Activated CD4-positive, alpha-beta memory T cell treated with anti-CD3 and anti-CD28 coated beads for 36 hours (primary cell): ENCODE measurements at places on chromosomes 16 and 17.

- no peaks in the 10 kb centered on the region for H3K36me3 ChIP-seq
- peak within 1 kb of the TSS; percentile 42 for H3K4me3 ChIP-seq
- H3K4me1 ChIP-seq = peaks cover 13% of the 10 kb centered on the region
- H3K27ac ChIP-seq = no peak within 1 kb of the TSS
Measured at GRCh38 chr16:2026461-2027023, at the start of gene NHERF2. Gene NHERF2, plus strand, starts transcription at chr16:2026902. Its CDS starts 104 bp downstream, at chr16:2027006.

DNA sequence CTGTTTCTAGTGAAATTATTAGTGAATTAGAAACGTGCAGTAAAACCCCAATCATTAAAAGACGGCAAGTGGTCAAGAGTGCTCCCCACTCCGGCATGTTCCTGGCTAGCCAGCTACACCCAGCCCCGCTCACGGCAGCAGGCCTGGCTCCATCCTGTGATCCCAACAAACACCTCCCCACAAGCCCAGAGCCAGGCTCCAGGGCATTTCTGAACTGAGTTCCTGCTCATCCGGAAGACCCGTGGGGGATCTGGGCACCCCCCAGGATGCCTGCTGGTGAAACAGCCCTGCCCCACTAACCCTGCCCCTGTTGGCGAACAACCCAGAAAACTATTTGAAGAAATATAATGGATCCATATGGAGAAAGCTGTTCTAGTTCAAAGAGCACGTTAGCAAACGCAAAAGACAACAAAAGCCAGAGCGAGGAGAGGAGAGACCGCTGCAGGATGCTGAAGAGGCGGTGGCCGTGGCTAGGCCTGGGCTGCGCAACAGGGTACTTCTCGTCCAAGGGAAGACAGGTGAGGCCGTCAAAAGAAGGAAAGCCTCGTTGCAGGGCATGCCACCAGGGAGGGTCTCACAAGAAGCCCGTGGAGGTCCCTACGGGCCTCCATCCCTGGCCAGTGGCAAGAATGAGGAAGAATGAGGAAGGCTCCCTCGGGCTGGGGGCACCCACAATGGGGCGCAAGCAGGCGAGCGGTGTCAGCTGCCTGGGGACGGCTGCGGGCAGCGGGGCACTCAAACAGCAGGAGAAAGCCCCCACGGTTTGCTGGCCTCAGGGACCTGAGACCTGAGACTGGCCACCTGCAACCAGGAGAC lies 19.2 kb downstream of the SLC16A3 start:
- DNase-seq = no peak
- H3K27ac ChIP-seq = peak overlapping the region; percentile 23
- H3K27me3 ChIP-seq = no peaks in the 10 kb centered on the region
- peaks cover 16% of the 10 kb centered on the region for H3K4me1 ChIP-seq

GRCh38 chr16:57244463-57244766 lies 644 bp upstream of the ARL2BP start:
- no peaks in the 10 kb centered on the region for H3K27me3 ChIP-seq
- peaks cover 16% of the 10 kb centered on the region for H3K4me1 ChIP-seq
- peak overlapping the region; percentile 88 for H3K27ac ChIP-seq
- DNase-seq = no peak

DNA sequence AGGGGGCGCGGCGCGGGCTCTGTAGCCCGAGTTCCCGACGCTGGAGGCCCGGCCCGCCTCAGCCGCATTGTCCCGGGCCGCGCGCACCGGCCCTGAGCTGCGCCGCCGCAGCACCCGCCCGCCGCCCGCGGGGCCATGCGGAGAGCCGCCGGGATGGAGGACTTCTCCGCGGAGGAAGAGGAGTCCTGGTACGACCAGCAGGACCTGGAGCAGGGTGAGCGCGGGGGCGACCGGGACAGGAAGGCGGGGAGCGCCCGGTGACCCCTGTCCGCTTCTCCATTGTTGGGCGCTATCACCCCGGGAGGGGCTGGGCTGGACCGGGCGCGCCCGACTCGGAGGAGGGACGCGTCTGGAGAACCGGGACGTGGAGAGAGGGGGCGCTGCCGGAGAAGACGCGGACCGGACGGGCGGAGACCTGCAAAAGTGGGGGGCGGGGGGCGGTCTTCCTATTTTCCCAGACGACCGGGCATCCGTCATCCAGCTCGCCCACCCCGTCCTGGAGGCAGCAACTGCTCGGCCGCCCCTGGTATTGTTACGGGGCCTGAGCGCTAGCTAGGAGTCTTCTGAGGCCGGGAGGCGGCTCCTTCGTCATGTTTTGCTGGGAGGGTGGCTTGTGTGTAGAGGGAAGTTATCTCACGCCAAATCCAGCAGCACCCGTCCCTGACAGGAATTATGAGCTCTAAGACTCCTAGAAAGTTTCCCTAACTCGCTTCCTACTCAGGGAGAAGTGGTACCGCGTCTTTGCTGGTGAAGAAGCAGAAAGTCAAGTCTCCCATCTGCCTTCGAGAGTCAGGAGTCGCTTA lies 678 bp downstream of the CDR2L start:
- peak; percentile 38 for DNase-seq
- peak overlapping the region; percentile 66 for H3K4me3 ChIP-seq
- no peaks in the 10 kb centered on the region for H3K36me3 ChIP-seq

GRCh38 chr17:76208120-76208519 lies 32.2 kb downstream of the RNF157 start:
- peaks cover 17% of the 10 kb centered on the region for H3K36me3 ChIP-seq
- H3K27ac ChIP-seq = peak overlapping the region; percentile 31
- no peak for DNase-seq
- H3K27me3 ChIP-seq = no peaks in the 10 kb centered on the region
- H3K4me1 ChIP-seq = peaks cover 44% of the 10 kb centered on the region

GRCh38 chr17:31678431-31678830 lies 180.6 kb downstream of the COPRS start:
- no peak overlapping the region for H3K4me3 ChIP-seq
- H3K36me3 ChIP-seq = no peaks in the 10 kb centered on the region
- no peak overlapping the region for H3K27ac ChIP-seq

DNA sequence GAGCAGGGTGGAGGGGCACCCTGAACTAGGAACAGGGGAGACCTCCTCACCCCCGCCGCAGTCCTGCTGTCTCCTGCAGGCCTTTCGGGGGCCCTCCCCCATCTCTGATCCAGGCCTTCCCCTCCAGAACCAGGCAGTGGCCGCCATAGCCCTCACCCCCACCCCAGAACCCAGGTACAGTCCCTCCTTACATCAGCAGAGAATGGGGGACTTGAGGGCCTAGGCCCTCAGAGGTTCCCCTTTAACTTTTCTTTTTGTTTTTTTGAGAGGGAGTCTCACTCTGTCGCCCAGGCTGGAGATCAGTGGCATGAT lies 4.3 kb upstream of the HAP1 start:
- peaks cover 25% of the 10 kb centered on the region for H3K27me3 ChIP-seq
- H3K36me3 ChIP-seq = no peaks in the 10 kb centered on the region
- no peak overlapping the region for H3K4me3 ChIP-seq
- no peak overlapping the region for H3K27ac ChIP-seq
- peaks cover 2% of the 10 kb centered on the region for H3K4me1 ChIP-seq

DNA sequence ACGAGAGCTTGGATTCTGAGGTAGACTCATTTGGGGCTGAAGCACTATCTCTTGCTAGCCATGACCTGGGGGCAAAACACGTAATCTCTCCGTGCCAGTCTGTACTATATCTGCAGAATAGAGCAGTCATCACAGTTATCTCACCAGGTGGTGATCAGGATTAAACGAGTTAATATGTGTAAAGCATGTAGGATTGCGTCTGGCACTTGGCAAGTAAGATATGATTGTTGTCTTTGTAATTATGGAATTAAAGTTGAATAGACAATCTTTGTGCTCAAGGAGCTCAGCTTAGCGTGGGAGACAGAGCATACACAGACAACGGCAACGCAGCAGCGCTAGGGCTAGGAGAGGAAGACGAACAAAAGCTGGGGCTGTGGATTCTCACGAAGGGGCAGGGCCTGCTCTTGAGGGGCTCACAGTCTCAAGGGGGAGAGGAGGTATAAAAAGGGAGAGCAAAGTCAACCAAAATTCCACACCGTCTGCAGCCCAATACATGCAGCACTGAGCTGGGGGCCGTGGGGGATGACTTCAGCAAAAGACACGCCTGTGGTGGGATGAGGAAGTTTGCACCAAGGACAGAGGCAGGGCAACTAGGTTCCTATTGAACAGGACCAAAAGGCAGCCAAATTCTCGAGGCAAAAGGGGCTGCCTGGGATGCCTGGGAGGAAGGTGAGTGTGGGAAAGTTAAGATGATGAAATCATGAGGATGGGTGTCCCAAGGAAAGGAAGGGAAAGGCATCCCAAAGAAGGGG lies 68.6 kb downstream of the SDK2 start:
- no peak for DNase-seq
- H3K27ac ChIP-seq = no peak overlapping the region
- no peak overlapping the region for H3K4me3 ChIP-seq
- H3K36me3 ChIP-seq = no peaks in the 10 kb centered on the region
- H3K27me3 ChIP-seq = peaks cover 3% of the 10 kb centered on the region

- no peaks in the 10 kb centered on the region for H3K27me3 ChIP-seq
- no peak overlapping the region for H3K27ac ChIP-seq
- no peak for DNase-seq
- H3K4me1 ChIP-seq = no peaks in the 10 kb centered on the region
Measured at GRCh38 chr16:65426484-65426883, 304.6 kb upstream of the CDH11 start.

- no peaks in the 10 kb centered on the region for H3K27me3 ChIP-seq
- H3K36me3 ChIP-seq = no peaks in the 10 kb centered on the region
- DNase-seq = no peak
- no peaks in the 10 kb centered on the region for H3K4me1 ChIP-seq
Measured at GRCh38 chr17:37661400-37662014, 18.3 kb upstream of the DDX52 start.

GRCh38 chr17:47751471-47751870 lies 18.4 kb downstream of the TBX21 start:
- H3K27ac ChIP-seq = no peak overlapping the region
- H3K4me3 ChIP-seq = no peak overlapping the region
- peaks cover 7% of the 10 kb centered on the region for H3K36me3 ChIP-seq
- DNase-seq = no peak
- no peaks in the 10 kb centered on the region for H3K27me3 ChIP-seq
